ENCODE measurements at places on chromosomes 2 and 18.

- no peak for DNase-seq
Observed at GRCh38 chr2:152618193-152618564, 99.1 kb downstream of the PRPF40A start.

- no peak for DNase-seq
Observed at GRCh38 chr2:201108341-201108740, 7.6 kb upstream of the CFLAR start.

- no peak for DNase-seq
Observed at GRCh38 chr18:36051760-36052159, 15.6 kb downstream of the RPRD1A start.

- peak; percentile 64 for DNase-seq
Observed at GRCh38 chr18:48832938-48833700, 117.6 kb downstream of the SMAD7 start.

GRCh38 chr2:208466151-208466919 is 59.7 kb downstream of the PTH2R start:
- DNase-seq: no peak

DNA sequence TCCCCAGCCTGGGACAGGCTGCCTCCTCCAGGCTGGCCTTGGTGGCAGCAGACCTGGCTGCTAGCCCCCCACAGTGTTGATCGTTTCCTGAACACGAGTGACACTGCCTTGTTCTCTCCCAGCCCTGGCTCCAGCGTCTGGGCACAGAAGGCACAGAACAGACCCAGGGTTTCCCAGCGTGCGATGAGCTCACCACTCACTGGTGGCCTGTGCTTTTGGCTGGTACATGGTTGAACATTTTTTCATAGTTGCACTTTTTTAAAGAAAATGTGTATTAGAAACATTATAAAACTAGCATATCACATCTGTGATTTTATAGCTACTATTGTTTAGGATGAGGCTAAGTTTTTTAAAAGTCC is 40.9 kb downstream of the SCTR start:
- no peak for DNase-seq

Measured in thyroid gland (tissue), 4 donors.